ENCODE measurements at places on chromosomes 7 and 10.
A peak's percentile ranks its signal among the peaks of the same experiment; 100 is the strongest.

DNA sequence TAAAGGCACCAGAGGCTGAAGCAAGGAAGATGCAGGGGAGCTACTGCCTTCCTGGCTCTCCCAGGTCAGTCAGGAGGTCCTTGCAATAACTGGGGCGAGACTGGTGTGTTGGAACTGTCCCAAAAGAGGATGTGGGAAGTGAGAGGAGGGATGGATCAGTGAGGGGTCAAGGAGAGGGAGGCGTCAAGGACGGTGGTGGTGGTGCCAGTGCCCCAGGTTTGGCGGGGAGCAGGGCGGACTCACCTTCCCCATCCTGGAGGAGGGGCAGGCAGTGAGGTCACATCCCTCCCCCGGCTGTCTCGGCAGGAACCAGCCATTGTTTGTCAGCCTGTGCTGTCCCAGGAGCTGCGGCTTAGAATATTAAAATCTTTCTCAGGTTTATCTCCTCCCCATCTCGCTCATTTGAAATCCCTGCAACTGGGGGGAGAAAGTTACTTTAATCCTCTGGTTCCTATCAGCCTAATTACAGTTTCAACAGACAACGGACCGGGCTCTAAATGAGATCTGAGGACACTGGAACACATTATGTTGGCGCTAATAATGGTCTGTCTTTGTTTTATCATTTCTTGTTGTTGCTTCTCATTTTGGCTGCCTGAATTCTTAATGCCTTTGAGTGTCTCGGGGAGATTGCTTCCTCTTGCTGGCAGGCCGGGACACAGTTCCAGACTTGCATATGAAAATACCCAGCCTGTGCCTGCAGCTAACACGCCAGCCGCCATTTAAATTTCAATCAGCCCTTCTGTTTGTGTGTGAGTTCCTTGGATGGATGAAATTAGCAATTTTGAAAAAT, 387.5 kb downstream of the RPS24 start:
- no peak for DNase-seq

- DNase-seq, result no peak
Observed at GRCh38 chr10:122525788-122526187, 34.8 kb upstream of the DMBT1 start.

GRCh38 chr10:3784510-3785250, at the start of gene KLF6:
Gene KLF6 (minus strand): TSS chr10:3785209. CDS start chr10:3785014, 195 bp downstream.
- DNase-seq, result no peak

GRCh38 chr10:63465293-63466143, at the start of gene JMJD1C:
Gene JMJD1C (minus strand): TSS chr10:63465977. CDS start chr10:63465662, 315 bp downstream.
- DNase-seq, result peak; percentile 20

GRCh38 chr7:109579901-109580300, 1010.2 kb downstream of the DNAJB9 start:
- DNase-seq, result no peak

- no peak for DNase-seq
Observed at GRCh38 chr10:31347705-31348104, 28.7 kb downstream of the ZEB1 start.

DNA sequence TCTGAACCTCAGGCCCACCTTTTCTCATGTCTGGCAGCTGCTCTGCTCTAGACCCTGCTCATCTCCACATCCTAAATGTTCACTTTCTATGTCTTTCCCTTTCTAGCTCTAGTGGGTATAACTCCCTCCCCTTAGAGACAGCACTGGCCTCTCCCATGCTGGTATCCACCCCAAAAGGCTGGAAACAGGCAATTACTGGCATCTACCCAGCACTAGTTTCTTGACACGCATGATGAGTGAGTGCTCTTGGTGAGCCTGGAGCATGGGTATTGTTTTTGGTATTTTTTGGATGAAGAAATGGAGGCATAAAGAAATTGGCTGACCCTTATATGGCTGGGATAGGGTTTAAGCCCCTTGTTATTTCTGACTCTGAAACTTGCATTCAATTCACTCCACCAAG, 156.0 kb downstream of the EGFR start:
- DNase-seq, result no peak

DNA sequence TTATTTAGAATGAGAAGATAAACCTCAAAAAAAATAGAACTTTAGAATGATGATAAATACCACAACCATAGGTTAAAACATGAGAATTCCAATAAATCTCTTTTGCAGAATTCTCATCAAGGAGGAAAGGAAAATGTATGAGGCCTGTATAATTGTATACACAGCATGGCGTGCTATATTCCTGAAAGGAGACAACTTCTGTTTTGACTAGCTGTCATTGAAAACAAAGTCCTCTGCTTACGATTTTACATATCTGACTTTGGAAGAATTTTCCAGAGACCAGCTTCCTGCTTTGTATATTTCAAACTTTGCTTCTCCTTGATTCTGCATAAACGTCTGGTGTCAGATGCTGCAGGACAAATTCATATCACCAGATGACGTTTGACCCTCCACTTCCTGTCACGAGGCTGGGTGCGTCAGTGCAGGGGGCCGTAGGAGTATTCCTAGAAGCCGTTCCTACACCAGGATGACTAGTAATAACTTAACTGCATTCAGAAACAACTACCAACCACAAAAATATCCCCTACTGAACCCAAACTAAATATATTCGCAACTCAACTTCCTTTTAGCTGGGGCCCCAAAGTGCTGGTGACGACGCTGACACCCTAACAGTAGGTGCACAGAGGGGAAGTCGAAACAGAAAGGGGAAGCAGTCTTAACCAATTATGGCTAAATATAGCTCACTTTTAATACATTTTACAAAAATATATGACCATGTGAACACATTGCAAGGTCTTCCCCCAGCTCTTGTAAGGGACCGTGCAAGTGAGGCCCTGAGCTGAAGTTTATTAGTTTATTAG, 178.6 kb upstream of the INHBA start:
- DNase-seq, result no peak

DNA sequence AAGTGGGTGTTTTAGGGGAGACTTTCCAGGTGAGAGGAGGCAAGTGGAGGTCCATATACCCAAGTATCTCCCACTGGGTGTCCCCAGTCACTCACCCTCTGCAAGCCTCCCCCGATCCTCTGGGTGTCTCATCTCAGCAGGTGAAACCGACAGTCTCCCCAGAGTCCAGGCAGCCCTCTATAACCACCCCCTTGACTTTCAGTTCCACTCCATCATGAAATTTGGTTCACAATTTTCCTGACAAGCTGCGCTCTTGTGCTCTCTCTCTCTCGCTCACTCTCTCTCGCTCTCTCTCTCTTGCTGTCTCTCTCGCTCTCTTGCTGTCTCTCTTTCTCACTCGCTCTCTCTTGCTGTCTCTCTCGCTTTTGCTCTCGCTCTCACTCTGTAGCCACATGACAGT, 8.1 kb upstream of the RABGEF1 start:
- DNase-seq, result no peak

DNA sequence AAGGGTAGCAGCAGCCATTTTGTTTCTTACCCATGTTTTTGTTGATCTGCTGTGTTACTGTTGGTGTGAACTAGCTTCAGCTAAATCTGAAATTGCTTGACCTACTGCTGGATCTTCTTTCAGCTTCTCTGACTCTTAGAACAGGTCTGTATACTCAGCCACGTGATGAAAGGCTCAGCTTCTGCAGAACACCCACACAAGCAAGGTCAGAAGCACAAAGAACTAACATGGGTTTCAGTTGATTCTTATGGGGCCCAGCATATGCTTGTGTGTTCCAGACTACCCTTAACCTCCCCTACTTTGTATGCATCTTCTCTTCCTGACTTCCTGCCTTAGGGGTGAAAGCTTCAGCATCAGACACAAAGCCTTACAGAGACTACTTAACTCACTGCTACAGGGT, 186.8 kb downstream of the HGF start:
- DNase-seq, result no peak

GRCh38 chr7:29042824-29043231, 84.7 kb upstream of the TRIL start:
- DNase-seq, result no peak

- DNase-seq, result no peak
Observed at GRCh38 chr10:61166065-61166464, 222.1 kb upstream of the RHOBTB1 start.

GRCh38 chr10:28678687-28679457, 1.6 kb downstream of the BAMBI start:
- DNase-seq, result no peak

- DNase-seq, result no peak
Observed at GRCh38 chr10:78932054-78932386, 136.7 kb upstream of the ZMIZ1 start.

DNA sequence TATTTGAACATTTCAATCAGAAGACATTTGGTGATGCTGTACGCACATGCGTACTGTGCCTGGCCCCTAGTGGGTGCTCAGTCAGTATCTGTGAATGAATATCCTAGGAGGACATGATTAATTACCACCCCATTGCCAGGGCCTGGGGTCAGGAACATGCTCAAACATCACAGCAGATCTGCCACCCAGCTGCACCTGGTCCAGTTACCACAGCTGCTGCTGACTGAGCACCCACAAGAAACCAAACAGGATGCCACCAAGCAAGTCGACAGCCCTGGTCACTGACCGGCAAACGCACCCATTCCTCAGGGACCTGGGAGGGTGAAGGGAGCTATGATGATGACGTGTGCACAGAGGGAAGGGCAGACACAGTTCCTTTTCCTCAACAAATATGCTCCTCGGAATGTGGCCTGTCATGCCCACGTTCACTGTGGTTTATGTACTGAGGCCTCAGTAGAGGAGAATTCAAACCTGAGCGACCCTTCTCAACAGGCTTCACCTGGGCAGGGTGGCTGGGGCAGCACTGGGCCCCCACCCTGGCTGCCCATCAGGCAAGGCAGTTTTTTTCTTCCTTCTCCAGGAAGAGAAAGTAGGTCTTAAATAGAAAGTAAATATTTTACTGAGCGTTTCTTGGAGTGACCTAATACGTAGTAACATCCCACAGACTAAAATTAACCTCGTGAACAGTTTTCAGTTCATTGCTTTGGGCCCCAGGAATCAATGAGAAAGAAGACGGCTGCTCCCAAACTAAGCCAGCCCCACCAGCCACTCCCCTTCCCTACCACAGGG, 13.4 kb downstream of the CTBP2 start:
- no peak for DNase-seq

GRCh38 chr10:132307823-132308586, at the start of gene STK32C:
Gene STK32C (minus strand): TSS chr10:132307950. CDS start chr10:132307833, 117 bp downstream.
- DNase-seq, result peak; percentile 31

DNA sequence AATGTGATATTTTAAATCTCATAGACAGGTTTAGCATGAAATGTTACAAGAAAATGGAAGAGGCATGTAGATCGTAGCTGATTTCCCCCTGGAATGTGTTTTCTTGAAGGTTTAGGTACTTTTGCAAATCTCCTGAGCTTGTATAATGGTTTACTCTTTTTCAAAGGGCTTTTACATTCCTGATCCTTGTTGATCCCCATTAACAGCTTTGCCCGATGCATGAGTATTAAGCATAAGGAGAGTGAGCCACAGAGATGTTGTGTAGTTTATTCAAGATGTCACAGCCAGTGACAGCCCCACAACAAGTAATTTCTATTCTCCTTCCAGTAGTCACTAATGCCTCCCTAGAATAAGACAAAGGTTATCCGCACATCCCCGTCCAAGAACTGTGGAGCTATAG, 103.7 kb downstream of the SKIDA1 start:
- no peak for DNase-seq

DNA sequence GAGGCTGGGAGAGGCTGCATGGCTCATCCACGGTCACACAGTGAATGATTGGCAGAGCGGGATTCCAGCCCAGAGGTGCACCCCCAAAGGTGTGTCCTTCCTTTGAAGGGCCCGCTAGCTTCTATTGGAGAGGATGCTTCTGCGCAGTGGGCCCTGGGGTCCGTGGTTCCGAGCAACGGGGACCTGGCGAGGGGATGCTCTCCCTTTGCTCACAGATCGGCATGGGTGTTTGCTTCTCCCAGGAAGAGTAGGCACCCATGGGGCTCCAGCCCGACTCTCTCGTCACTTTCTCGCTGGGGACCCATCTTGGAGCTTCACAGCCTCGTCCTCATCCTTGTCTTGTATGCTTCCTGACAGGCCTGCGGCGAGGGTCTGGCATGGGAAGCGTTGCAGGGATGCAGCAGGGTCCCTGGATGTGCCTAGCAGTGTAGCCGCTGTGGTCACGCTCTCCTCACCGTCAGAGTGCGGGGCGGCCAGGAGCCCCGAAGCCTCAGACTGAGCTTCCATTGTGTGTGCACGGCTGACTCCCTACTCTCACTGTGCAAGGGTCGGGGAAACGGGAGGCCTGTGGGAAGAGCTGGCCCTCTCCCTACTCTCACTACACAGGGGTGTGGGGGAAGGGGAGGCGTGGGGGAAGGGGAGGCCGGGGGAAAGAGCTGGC, 538.5 kb upstream of the FOXK1 start:
- DNase-seq, result no peak

- no peak for DNase-seq
Observed at GRCh38 chr7:71243736-71244410, 111.9 kb downstream of the GALNT17 start.

DNA sequence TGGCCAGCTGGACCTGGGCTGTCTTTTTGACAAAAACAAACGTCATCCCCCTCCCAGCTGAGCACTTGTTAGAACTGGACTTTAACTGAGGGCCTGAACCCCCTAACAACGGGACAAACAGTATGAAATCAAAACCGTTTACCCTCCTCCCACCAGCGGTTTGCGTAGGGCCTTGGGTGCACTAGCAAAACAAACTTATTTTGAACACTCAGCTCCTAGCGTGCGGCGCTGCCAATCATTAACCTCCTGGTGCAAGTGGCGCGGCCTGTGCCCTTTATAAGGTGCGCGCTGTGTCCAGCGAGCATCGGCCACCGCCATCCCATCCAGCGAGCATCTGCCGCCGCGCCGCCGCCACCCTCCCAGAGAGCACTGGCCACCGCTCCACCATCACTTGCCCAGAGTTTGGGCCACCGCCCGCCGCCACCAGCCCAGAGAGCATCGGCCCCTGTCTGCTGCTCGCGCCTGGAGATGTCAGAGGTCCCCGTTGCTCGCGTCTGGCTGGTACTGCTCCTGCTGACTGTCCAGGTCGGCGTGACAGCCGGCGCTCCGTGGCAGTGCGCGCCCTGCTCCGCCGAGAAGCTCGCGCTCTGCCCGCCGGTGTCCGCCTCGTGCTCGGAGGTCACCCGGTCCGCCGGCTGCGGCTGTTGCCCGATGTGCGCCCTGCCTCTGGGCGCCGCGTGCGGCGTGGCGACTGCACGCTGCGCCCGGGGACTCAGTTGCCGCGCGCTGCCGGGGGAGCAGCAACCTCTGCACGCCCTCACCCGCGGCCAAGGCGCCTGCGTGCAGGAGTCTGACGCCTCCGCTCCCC, at the start of gene IGFBP1:
IGFBP1 (plus strand) TSS at position 304 of the 808 bp plus-strand sequence; CDS start at position 469, 165 bp downstream.
- DNase-seq, result no peak

GRCh38 chr10:13414855-13415254, 66.8 kb upstream of the SEPHS1 start:
- DNase-seq, result no peak
